ENCODE measurements at places on chromosomes 3 and 15.

DNA sequence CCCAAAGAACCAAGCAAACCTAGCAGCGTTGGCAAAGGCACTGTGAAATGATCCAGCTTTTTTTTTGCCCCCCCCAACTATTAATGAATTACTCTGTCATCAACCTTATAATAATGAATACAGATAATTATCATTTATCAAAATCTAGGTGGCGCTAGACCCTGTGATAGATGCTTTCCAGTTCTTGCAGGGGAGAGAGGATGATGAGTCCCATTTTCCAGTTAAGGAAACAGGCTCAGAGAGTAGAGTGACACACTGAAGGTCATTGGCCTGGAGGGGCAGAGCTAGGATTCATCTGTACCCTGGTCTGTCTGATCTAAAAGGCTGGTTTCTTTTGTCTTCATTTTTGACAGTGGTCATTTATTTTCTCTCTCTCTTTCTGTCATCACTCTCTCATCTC is 5.0 kb downstream of the ACOX2 start:
- no peak for DNase-seq

- no peak for DNase-seq
These were observed 122.7 kb downstream of the WNT5A start for GRCh38 chr3:55364421-55364820.

DNA sequence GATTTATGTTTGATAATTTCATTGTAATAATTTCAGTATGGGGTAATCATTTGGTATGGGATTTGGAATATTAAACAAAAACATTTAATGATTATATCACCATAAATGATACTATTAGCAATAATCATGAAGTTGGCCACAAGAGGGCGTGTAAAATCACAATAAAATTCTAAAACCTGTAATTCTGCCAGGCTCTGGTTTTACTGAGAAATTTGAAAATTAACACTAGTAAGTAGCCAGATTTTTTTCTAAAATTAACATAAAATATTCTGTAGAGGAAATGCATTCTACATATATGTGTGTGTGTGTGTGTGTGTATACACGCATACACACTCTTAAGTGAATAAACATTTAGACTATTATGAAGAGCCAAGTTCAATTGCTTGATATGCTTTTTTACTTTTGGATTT is 40.5 kb downstream of the FEZF2 start:
- no peak for DNase-seq

DNA sequence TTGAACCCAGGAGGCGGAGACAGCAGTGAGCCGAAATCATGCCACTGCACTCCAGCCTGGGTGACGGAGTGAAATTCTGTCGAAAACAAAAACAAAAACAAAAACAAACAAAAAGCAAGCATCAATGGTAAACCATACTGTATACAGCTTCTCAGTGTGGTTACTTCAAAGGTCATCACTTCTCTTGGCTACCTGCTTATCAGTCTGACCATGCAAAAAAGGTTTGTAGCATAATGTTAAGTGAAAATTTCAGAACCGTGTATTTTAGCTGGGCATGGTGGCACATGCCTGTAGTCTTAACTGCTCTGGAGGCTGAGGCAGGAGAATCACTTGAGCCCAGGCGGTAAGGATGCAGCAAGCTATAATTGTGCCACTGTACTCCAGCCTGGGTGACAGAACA is 4.2 kb downstream of the UBXN7 start:
- no peak for DNase-seq

DNA sequence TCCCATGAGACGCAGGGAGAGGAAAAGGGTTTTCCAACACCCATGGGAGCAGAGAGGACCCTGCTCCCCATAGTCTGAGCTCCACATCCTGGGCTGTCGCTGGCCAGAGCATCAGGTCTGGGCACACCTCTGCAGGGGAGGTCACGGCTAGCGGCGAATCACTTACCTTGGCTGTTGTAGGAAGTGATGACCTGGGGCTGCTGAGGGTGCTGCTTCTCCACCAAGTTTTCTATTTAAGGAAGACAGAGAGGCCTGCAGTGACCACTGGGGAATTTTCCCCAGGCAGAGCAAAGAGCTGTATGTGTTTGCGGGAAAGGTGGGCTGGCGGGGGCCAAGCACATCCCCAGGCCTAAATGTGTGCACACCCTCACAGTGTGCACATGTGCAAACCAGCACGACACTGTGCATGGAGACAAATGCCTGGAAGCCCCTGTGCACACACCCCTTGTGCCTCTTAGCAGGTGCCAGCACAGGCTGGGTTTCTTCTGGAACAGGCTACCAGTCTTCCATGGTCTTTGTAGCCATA is 7.6 kb downstream of the KY start:
- no peak for DNase-seq

GRCh38 chr3:48511551-48511950 is 7.6 kb upstream of the SHISA5 start:
- no peak for DNase-seq

- peak; percentile 62 for DNase-seq
These were observed 1.2 kb downstream of the PHLDB2 start for GRCh38 chr3:111859974-111860859.

DNA sequence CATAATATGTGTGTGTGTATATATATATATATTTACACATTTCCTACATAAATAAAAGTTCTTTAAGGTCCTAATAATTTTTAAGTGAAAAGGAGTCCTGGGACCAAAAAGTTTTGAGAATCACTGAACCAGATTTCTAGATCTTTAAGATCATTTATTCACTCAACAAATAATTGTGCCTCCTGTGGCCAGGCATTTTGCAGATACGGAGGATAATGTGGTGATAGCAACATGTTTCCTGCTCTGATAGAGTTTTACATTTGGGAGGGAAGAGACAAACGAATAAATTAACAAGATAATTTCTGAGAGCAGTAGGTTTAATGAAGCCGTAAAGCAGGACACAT is 448 bp upstream of the RNF7 start:
- no peak for DNase-seq

GRCh38 chr3:16060358-16060852 is 114.1 kb upstream of the GALNT15 start:
- DNase-seq: no peak

DNA sequence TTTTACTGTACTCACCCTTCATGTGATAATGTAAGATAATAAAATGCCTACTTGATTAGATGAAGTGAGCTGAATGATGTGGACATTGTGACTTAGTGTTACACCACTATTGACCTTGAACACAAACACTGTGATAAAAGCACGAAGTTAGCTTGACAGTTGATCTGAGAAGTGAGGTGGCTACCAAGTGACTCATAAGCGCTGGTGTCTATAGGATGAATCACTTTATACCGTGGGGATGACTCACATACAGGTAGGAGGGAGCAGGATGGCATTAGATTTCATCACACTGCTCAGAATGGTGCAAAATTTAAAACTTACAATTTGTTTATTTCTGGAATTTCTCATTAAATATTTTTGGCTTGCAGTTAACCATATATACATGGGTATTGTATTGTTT is 174.7 kb upstream of the CNTN3 start:
- DNase-seq: no peak

DNA sequence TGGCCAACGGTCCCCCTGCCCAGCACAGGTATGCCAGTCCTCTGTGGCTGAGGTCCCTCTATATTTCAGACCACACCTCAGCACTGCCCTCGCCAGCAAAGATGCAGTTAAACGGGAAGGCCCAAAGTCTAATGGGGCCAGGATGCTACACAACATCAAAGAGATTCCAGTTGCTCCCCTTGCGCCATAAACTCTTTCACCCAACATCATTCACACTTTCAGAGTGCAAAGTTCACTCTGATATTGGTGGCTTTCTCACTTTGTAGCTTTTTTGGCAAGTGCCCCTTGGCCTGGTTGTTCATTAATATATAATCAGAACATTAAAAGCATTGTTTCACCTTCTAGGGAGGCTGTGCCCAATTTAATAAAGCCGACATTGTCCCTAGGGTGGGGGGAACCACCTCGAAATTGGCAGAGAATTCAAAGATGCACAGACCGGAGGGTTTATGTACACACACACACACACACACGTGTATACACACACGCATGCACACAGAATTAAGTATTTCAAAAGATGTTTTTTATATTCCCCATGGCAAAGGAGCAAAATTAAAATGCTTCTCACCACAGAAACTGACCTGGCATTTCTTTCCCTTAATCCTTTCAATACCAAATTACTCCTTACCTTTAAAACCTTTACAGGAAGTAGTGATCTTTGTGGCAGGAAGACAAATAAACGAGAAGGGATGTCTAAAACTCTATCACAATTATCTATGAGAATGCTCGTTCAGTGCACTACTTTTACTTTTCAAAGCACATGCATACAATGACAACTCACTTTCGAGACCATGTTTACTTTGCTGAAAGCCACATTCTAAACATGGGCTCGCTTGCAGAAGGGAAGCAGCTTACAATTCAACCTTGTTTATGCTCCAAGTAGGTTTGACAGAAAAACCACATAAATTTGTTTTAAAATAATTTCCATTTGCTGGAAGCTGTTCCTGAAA is 19.5 kb downstream of the LRIG1 start:
- no peak for DNase-seq

DNA sequence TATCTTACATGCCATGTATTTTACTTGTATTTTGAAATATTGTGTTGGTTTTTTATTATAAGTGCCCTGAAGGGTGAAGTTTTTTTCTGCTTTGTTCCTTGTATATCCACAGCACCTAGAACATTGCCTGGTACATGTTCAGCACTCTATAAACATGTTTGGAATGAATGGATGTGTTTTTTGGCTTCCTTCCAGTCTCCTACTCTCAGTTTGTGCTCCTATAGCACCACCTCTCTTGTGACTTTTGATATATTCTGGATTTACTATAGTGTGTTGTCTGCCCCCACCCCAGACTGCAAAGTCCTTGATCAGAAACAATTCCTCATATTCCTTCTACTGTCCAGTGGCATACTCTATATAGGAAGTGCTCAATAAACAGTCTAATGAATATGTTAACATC is 60.6 kb downstream of the PLCL2 start:
- peak; percentile 7 for DNase-seq

- DNase-seq: no peak
These were observed 152.4 kb upstream of the RORA start for GRCh38 chr15:61381501-61381900.

GRCh38 chr3:167918008-167918596 is 177.6 kb downstream of the GOLIM4 start:
- DNase-seq: no peak

GRCh38 chr3:162428192-162428591 is 931.6 kb downstream of the OTOL1 start:
- DNase-seq: no peak

GRCh38 chr3:4741404-4742307 is 237.6 kb upstream of the BHLHE40 start:
- DNase-seq: no peak

GRCh38 chr3:172355836-172356235 is 92.4 kb downstream of the GHSR start:
- DNase-seq: no peak
